ENCODE measurements at places on chromosomes 13 and 19.
A peak's percentile ranks its signal among the peaks of the same experiment; 100 is the strongest.

GRCh38 chr13:46164661-46165060 is 17.3 kb downstream of the LCP1 start:
- no peak for DNase-seq

GRCh38 chr13:76925115-76925514 is 23.2 kb upstream of the ACOD1 start:
- no peak for DNase-seq

GRCh38 chr13:111460548-111461444 is 140.4 kb downstream of the TEX29 start:
- peak; percentile 57 for DNase-seq

DNA sequence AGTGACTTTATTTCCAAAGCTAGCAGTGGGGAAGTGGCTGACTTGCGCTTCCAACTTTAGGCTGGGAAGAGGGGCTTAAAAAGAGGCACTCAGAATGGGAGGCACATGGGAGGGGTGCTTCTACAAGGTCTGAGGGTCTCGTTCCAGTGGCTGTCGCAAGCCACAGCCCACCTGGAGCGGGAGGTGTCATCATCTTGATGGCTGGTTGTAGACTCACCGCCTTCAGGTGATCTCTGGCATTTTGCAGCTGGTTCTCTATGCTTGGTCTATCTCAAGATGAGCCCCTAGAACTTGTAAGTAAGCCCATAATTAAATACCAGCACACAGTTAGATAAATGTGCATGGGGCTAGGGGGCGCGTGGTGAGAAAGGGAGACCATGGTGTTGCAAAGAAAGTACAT is 9.2 kb downstream of the TEX29 start:
- DNase-seq, result no peak

DNA sequence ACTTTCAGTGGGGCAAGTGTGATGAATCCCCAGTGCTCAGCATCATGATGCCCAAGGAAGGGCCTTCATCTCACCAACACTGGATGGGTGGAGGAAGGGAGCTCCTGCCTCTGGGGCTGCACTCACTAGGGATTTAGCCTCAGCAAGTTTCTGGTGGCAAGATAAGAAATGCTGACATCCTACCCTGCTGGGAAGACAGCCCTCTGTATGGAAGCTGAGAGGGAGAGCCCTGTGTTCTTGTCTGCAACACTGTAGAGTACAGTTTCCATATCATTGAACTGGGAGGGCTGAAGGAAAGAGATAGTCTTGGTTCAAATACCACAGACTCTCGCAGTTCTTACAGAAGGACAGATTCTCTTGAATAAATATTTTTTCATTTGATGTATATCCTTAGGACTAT is 7.3 kb upstream of the ZNF460 start:
- no peak for DNase-seq

DNA sequence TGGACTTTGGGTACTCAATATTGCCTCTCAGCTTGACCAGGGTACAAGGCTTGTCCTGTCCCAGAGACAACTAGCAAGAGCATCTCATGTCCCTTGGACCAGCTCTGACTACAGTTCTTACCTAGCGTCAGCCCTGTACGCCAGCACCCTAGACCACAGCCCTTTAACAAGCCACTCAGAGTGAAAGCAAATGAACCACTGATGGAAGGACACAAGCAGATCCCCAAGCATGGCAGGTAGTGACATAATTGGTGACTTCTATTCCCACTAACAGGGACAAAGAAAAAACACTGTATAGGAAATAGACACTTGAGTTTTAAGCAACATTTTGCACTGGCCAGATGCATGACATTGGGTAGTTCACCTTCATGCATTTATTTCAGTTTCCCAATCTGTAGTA is 8.8 kb upstream of the LRCH1 start:
- no peak for DNase-seq

GRCh38 chr19:41597600-41598041 is 21.7 kb downstream of the CEACAM21 start:
- DNase-seq, result peak; percentile 21

DNA sequence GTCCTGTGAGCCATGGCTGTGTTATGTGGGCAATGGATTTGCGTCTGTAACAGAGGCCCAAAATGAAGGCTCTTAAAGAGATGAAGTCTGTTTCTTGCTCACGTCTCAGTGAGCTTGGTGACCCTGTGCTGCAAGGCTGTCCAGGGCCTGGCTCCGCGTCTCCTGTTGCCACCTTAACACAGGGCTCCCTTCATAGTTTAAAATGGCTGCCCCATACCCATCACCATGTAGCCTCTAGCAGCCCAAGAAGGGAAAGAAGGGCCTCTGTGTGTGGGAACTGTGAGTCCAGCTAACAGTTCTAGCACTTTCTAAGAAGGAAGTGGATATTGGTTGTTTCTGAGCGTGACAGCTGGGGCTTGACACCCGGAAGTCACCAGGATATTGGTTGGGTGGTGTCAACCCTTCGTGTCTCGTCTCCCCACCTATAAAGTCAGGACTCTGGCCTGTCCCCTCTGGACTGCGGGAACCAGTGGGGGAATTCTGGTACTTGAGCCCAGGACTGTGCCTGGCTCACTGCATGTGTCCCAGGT is 20.9 kb downstream of the TMED1 start:
- DNase-seq, result no peak

DNA sequence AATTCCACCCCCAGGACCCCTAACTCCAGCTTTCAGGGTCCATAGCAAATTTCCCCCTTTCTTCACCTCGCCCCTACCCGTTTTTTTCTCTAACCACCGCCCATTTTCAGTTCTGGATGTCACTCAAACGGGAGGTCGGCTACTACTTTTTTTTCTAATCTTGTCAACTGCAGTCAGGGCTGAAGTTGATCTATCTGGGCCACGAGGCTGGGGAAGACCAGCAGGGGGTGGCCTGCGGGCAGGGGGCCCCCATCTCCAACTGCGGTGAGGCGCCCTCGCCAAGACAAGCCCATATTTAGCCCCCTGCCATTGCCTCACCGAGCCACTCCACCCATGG is 748 bp downstream of the LHFPL6 start:
- no peak for DNase-seq

DNA sequence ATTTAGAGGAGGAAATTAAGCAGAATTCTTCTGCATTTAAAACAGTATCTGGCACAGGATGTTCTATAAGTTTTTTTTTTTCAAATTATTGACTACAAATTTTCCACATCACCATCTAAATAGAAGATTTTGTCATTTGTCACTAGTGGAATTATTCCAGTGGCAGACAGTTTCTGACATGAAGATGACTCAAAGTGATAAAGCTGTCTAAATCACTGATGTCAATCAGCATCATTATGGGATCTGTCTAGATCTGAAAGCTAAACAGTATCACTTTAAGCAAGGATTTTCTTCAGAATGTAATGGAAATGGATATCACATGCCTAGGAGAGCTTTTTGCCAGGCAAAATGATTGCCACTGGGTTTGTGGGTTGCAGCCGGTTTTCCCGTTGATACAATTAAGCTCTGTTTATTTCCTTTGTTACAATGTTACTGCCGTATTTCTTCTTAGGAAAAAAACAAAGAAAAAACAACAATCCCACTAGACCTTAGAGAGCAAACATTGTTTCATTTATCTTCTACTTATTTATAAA is 1657.0 kb upstream of the PRR20A start:
- no peak for DNase-seq

DNA sequence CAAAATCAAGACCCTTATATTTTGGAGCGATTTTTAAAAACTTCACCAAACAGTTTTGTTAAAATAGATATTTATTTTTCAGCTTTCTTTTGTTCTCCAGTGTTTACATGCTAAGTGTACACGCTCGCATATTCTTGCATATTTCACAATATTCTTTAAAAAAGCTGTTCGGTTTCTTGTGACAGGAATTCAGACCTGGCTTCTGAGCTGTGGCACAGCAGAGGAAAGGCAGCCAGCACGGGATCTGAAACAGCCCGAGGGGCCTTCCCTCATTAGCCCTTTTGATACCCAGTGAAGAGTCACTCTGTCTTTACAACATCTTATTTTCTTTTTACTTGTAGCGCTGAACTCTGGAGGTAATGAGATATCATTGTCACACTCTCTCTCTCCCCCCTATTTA is 234.0 kb downstream of the B3GLCT start:
- DNase-seq, result no peak

- no peak for DNase-seq
Measured at GRCh38 chr13:97273341-97273831, 51.3 kb downstream of the MBNL2 start.

DNA sequence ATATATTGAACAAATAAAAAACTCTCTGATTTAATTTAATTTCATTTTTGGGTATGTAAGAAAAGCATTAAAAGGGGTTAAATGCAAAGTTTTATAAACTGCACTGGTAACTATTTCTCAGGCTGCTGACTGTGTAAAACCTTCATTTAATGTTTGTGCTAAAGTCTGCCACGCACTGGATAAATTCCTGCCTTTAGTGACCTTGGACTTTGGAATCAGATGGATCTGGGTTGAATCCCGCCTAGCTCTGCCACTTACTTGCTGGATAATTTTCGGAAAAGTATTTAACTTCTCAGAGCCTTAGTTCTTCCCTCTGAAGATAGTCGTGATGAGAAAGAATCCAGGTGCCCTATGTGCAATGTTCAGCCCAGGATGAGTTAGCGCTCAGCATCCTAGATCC is 58.6 kb downstream of the RASL11A start:
- no peak for DNase-seq

DNA sequence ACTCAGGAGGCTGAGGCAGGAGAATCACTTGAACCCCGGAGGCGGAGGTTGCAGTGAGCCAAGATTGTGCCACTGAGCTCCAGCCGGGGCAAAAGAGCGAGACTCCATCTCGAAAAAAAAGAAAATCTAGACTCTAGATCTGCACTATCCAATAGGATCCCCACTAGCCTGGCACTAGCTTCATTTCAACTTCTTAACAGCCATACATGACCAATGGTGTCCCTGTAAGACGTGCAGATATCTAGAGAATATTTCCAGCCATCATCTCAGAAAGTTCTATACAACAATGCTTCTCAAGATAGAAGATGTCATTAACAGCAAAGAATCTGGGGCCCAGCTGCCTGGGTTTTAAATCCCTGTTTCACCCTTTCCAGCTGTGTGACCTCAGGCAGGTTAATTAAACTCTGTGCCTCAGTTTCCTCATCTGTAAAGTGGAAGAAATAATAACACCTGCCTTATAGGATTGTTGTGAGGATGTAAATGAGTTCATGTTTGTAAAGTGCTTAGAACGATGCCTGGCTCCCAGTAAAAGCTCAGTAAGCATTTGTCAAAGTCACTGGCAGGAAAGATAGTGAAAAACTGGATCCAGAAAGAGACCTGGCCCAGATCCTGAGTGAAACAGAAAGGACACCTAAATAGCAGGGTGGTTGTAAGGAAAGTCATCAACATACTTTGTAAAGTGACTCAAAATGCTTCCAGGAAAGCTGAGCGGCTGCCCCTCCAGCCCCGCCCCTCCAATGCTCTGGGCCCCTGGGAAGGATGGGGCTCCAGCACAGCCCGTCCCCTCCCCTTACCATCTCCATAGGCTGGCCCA is 13.5 kb downstream of the WIZ start:
- no peak for DNase-seq

DNA sequence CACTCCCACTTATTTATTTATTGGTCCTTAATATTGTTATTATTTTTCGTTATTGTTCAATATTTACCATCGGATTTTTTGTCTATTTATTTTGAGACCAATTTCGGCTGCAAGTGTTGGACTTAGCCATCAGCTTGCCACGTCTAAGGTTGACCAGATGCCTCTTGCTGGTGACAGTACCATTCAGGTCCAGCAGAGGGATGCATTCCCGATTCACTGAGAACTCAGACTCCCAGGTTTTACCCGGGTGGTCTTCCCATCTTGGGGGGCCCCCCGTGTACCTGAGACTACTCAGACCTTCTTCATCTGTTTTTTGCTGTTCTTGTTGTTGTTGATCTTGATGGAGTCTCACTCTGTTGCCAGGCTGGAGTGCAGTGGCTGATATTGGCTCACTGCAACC is 1435.2 kb downstream of the UQCRFS1 start:
- no peak for DNase-seq

DNA sequence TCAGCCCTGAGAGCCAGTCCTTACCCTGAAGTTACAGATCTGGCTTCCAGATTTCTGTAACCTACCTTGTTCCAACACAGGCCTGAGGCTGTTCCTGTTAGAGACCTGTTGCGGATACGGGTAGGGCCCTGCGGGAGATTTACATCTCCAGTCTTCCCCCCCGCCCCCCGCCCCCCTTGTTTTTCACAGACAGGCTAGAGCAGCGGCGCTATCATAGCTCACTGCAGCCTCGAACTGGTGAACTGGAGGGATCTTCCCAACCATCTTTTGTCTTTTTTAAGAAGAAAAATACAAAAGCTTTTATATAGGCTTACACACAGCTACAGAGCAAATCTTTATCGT is 10.6 kb upstream of the CEACAM21 start:
- DNase-seq, result no peak

DNA sequence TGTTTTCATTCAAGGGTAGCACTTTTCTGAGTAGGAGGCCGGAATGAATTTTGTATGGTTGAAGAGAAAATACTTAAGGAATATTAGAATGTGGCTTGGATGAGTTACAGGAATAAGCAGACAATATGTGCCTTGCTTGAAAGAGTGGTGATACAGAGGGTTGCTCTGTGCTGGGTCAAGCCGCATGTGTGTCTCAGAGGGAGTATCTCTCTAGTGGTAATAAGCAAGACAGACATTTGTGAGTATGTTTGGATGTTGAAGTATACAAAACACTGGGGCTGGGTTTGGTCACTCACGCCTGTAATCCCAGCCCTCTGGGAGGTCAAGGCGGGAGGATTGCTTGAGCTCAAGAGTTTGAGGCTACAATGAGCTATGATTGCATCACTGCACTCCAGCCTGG is 103.9 kb downstream of the LMO7 start:
- no peak for DNase-seq

GRCh38 chr13:95564091-95564490 is 11.6 kb downstream of the CLDN10 start:
- DNase-seq, result no peak

DNA sequence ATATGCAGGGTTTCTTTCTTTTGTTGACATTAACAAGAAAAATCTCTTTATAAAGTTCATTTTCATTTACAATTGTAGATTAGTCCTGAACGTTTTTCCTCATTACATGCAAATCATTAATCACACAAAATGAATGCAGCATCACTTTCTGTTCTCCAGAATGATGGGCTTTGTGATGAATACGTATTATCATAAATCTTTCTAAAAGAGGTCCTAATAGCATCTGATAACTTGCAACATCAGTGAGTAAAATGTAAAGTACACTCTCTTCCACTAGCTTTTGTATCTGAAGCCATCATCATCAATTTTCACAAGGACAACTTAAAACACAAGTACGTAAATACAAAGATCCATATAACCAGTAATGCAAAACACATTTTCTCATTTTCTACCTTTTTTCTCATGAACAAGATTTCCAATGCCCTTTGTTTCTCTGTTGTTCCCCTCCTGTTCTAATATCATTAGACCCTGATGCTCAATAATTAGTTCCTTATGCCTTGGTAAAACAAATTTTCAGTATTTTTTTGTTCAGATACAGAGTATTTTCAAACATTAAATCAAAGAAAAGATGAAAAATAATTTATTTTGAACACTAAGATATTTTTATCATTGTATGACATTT is 437.4 kb upstream of the MIR17HG start:
- no peak for DNase-seq

GRCh38 chr13:114285166-114285808 is 3.9 kb downstream of the UPF3A start:
- DNase-seq, result no peak

Measured in NCI-H524 (cell line).